ENCODE measurements at places on chromosomes 1 and 21.

DNA sequence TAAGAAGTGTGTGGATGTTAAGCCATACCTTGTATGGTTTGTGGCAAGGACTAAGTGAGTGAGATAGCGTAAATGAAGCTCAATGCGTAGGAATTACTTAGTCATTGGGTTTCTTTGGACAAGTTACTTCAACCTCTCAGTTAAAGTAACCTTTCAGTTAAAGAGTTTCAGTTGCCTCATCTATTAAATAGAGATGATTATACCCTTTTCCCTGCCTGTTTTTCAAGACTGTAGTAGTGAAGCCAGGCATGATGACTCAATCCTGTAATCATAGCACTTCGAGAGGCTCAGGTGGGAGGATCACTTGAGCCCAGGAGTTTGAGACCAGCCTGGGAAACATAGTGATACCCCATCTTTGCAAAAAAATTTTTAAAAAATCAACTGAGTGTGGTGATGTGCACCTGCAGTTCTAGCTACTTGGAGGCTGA, 6.3 kb downstream of the ZMPSTE24 start:
- DNase-seq = no peak

- no peak for DNase-seq
These were observed 59.6 kb downstream of the CC2D1B start for GRCh38 chr1:52306227-52307006.

DNA sequence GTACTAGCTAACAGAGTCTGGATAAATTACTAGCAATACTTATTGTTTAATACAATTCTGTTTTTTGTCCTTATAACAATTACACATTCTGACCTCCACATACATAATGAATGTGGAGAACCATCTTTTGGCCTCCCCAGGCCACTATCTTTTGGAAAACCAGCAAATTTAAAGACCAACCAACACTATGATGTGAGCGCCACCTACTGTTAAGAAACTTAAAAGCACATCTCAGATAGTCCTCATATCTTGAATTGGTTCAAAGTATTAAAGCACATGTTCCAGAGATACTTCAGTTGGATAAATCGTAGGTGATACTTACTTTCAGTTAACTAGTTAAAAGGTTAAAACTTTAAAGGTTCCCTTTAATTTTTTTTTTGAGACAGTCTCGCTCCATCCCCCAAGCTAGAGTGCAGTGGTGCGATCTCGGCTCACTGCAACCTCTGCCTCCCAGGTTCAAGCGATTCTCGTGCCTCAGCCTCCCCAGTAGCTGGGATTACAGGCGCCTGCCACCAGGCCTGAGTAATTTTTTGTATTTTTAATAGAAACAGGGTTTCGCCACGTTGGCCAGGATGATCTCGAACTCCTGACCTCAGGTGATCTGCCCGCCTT, 29.3 kb upstream of the USP1 start:
- DNase-seq = no peak

DNA sequence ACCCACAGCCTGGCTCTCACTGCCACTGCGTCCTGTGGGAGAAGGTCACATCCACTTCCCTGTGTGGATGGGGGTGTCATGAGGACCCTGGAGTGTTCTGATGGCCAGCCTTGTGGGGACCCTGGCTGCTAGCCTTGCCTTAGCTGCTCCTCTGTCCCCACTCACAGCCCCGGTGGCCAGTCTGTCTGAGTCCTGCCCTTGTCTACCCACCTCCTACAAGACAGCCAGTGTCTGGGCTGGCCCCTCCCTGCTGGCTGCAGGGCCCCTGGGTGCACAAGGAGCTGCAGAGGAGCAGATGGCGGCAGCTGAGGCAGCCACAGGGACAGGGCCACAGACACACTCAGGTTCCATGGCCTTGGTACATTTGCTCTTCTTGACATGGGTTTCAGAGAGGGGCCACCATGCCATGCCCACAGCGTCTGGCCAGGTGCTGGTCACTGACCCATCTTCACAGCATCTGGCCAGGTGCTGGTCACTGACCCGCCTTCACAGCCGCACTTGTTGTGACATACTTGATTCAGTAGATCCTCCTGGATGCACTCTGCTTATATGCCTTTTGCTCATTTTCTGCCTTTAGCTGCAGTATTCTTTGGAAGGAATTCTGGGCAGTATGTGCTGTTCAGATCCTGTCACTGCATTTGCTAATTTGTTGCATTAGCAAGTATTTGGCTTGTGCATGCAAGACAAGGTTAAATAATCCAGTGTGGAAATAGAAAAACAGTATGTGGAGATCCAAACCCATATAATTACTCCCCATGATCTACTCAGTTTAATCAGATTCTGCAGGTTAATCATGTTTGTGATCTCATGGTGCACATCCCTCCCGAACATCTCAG, 157.8 kb downstream of the PCBP3 start:
- no peak for DNase-seq

GRCh38 chr1:166202546-166202945, 35.7 kb upstream of the FAM78B start:
- no peak for DNase-seq

DNA sequence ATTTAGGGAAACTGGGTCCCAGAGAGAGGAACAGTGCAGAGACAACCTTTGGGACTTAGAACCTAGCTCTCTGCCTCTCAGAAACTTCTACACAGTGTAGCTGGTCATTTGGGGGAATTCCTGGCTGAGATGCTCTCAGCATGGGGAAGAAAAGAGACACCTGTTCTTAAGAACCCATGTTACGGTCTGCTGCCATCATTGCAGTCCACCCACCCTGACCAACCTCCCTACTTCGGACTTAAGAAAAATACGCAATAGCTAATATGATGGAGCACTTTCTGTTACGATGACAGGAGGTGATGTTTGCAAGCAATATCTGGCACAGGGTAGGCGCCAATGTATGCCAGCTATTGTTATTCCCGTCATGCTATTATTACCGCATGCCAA, 177.9 kb downstream of the IGSF21 start:
- DNase-seq = no peak

DNA sequence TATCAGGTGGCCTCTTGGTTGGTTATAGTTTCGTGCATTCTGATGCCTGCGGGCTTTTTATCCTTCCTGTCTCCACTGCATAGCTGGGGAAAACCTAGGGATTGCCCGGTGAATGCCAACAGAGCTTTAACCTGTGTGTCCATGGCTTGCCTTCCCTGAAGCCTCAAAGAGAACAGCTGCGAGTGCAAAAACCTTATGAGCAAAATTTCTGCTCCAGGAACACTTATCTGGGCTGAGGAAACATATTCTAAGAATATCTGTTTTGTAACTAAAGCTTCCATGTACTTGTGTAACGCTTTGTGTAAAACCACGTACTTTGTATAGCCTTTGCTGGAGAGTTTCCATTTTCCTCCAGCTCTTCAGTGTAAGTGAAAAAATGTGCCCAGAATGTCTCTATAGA, 7.2 kb downstream of the CNST start:
- DNase-seq = no peak

- no peak for DNase-seq
These were observed 14.1 kb upstream of the NCMAP start for GRCh38 chr1:24541711-24542346.

GRCh38 chr1:160975026-160975425, 20.4 kb upstream of the ITLN2 start:
- DNase-seq = no peak

DNA sequence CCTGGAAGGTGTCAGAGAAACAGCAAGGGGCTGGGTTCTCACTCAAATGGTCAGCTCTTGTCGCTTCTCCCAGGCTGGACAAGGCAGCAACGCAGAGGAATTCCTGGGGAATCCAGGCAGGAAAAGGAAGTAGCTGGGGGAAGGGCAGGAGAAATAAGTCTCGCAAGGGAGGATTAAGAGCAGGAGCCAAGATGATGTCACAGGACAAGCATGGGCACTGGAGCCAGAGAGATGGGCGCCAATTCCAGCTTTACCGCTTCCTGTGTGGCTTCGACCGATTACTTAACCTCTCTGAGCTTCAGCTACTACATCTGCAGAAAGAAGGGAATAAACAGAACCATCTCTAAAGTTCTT, 70.5 kb downstream of the SSBP3 start:
- DNase-seq = no peak

- no peak for DNase-seq
These were observed 101.2 kb upstream of the SLC2A1 start for GRCh38 chr1:43059640-43060574.

GRCh38 chr1:78279051-78279450, 211.7 kb upstream of the PTGFR start:
- DNase-seq = no peak

DNA sequence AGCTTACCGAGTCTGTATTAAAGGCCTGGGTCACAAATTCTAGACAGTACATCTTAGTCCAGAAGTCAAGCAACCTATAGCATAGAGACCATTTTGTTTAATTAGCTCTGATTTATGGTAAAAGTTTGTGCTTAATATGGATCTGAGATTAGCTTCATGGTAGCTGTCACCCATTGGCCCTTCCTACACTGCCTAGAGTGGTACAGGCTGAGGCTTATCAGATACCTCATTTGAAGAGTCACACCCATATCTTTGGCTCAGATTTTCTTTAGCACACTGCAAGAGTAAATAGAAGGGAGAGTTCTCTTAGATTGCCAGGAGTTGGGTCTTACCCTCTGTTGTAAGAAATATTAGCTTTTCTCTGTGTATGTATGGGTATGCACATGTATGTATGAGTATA, 3.6 kb downstream of the AK4 start:
- DNase-seq = no peak

DNA sequence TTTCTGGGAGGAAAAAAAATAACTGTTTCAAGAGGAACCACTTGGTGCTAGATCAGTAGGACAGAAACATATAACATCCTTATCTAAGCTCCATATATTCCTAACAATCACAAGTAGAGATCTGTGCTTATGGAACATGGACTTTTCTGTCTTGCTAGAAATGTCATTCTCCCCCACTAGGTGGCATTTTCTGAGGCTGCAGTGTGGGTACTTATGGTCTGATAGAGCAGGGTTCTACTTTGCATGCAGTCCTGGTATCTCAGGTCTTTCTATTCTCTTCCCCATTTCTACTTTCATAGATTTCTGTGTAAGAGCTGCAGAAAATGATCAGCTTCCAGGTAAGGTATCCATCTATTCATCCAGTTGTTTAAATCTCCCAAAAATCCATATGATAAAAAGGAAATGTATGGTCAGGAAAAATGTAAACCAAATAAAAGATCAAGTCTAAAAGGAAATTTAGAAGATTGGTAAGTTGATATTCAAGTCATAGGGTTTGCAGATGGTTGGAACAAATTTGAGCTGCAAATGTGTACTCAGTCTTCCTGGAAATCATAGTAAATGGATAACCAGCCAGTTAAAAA, 1.5 kb downstream of the ZNF684 start:
- DNase-seq = no peak

DNA sequence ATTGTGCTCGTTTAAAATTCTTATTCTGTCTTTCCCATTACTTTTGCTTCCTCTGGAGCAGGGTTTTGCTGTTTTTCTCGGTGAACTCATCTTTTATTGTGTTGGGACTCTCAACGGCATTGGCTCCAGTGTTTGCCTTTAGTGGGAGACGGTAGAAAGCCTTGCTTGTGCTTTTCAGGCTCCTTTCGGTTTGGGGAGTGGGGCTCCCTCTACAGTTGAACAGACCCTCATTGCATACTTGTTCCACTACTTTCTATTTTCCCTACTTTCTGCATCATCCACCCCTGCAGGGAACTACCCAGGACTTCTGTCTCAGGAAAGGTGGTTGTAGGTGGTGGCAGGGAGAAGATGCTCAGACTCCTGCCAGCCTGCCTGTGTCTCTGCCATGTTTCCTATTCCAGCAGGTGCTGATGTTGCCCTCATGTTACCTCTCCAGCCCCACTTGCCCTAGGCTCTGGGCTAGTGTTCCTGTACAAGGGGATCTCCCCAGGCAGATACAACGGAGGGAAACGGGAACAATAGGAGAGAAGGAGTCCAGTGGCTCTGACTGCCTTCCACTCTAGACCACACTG, 68.5 kb upstream of the ZBTB18 start:
- DNase-seq = no peak

- no peak for DNase-seq
These were observed 125.7 kb upstream of the GADD45A start for GRCh38 chr1:67559222-67559700.

GRCh38 chr1:1433804-1434130, 1.7 kb upstream of the VWA1 start:
- DNase-seq = no peak

All from activated T-helper 1 cell treated with anti-CD3 and anti-CD28 coated beads, Interleukin-2, amount 50 U/mL, for 16 hours (primary cell).